ENCODE measurements at places on chromosomes 1 and 21. TPM values are rescaled to one million over a fixed set of nuclear protein-coding genes. Genes with fewer than 3 reads are reported as not detected.
A peak's percentile ranks its signal among the peaks of the same experiment; 100 is the strongest.

GRCh38 chr1:244414543-244414942 is 37.2 kb downstream of the ADSS2 start:
- DNase-seq = peak; percentile 68

DNA sequence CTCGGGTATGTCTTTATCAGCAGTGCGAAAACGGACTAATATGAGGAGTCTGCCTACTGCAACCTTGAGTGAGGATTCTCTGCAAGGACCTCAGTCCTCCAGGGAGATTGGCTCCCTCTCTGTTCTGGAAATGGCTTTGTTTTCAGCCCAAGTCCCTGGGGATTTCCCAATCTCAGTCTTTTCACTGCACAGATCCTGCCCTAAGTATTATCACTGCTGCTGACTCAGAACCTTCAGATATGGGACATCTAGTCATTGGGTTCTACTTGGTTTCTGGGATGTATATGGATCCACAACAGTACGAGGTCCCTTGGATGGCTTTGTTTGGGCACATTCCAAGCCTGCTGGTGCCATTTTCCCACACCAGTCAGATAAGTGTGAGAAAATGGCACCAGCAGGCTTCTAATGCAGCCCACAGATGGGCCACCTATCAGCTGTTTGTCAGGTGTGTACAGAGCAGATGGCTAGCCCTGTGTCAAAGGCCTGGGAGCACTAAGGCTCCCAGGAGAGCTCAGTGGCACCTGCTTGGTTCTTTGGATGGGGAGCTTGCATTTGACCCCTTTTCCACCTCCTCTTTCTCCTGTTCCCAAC is 27.4 kb downstream of the ELF3 start:
- DNase-seq = peak; percentile 80

Gene GPR157
- total RNA-seq = 4.6 TPM

Gene LSS
- 80.6 TPM for total RNA-seq

DNA sequence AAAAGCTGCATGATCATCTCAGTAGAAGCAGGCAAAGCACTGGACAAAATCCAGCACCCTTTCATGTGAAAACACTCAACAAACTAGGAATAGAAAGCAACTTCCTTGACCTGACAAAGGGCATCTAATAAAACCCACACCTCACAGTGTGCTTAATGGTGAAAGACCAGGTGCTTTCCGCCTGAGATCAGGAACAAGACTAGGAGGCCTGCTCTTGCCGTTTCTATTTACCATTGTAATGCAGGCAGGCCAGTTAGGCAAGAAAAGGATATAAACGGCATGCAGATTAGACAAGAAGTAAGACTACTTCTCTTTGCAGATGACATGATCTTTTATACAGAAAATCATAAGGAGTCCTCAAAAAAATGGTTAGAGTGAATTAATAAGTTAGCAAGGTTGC is 37.2 kb downstream of the SLC37A1 start:
- peak; percentile 31 for DNase-seq

DNA sequence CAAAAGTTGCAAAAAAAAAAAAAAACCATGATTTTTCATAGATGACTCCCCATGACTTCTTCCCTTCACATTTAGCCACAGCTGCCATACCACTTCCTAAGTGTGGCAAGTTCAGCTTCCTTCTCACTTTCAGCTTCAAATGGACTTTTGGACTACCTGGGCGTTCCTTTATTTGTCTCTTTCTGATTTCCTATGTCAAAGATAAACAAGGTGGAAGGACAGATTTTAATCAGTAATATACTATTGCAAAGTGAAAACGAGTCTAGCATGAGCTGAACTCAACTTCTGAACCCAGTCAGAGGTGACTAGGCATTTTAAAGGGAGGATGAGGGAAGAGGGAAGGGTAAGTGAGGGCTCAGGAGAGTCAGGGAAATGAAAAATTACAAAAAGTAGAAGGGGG is 14.4 kb upstream of the SCCPDH start:
- no peak for DNase-seq

- no peak for DNase-seq
These were observed 23.8 kb downstream of the RIMS3 start for GRCh38 chr1:40641601-40642242.

DNA sequence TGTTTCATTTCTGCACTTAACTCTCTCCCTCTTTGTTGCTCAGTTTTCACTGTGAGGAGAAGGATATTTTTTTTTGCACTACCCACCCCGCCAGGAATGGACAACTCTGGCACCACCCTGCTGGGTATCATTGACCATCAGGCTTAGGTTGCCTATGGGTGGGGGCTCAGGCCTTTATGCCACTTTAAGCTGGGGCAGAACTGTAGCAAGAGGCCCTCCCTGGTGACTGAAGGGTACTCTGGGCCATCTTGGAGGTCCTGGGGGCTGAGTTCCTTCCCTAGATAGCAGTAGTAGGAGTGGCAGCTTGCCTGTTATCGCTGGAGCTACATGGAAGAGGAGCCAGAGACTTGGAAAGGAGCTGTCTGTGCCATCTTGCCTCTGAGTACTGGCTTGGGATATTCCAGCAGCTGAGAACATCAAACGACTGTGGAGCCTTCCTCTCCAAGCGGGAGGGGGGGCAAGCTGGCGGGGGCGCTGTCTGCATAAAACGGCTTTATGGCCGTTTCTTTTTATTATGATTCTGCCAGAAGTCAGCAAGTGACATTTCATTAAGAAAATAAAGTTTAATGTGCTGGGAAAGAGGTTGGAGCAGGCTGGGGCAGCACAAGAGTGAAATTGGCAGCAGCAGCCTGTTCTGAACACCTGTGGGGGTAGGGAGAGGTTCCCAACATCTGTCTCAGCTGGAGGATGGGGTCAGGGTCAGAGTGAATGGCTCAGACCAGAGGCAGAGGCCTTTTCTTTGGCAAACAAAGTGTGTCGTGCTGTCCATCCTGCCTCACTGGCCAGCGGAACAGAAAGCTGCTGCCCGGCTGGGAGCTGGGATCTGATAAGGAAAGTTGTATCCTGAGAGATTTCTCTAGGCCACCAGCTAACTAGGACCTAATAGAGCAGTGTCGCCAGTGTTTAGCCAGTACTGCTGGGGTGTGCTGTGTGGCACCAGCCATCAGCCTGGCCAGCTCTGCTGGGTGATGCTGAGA is 32.9 kb downstream of the TMEM53 start:
- DNase-seq = no peak

Gene CALML6
- not detected for total RNA-seq

Gene ADAMTS1
- total RNA-seq = 130 TPM

GRCh38 chr1:159000625-159001024 is 9.1 kb upstream of the IFI16 start:
- peak; percentile 93 for DNase-seq

Gene RASAL2
- total RNA-seq = 11.3 TPM

- DNase-seq = no peak
These were observed 6.7 kb upstream of the PTGER3 start for GRCh38 chr1:71054281-71054731.

DNA sequence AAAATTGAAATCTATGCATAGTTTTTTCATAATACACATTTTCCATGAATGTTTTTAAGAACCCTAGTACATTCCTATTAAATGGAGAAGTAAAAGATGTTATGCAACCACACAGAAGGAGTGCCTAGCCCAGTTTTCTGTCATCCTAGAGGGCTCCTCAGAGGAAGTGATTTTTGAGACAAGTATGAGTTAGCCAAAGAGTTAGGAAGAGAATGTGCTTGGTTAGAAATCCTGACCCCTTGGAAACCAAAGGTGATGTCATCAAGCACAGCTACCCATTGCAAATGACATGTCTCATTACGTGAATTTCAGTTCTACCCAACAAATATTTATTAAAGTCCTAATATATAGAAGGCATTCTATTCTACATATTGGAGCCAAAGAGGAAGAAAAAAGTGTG is 88.9 kb upstream of the TNFSF4 start:
- no peak for DNase-seq

DNA sequence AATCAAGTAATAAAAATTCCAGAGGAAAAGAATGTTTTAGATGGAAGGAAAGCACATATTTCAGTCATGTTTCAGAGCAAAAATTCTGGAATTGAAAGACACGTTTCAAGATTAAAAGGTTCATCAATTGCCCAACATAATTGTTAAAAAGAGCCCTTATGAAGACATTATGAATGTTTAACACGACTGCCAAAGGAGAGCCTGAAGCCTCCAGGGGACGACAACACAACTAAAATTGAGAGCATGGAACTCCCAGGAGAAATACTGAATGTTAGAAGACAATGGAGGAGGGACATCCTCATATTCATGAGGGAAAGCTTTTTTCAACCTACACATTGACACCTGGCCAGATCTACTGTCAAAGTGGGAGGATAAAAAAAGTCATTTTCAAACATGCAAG is 16.0 kb downstream of the OR2T11 start:
- peak; percentile 52 for DNase-seq

DNA sequence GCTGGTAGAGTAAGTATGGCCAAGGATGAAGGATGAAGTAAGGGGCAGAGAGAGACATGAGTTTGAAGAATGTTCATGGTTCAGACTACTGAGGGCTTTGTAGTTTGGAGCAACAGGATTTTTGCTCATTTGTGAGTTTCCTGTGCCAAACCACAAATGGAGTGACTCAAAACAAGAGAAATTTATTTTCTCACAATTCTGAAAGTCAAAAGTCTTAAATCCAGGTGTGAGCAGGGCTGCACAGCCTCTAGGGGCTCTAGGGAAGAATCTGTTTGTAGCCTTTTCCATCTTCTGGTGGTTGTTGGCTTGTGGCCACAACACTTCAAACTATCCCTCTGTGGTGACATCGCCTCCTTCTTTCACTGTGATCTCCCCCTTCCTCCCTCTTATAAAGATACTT is 58.9 kb downstream of the RHOU start:
- no peak for DNase-seq

GRCh38 chr21:31509194-31510017 is 150.1 kb upstream of the SOD1 start:
- no peak for DNase-seq

Gene CAMSAP2
- 18.9 TPM for total RNA-seq

Gene RBM11
- total RNA-seq = 1.6 TPM

- DNase-seq = no peak
These were observed 62.2 kb upstream of the GRIK3 start for GRCh38 chr1:37096523-37096922.

DNA sequence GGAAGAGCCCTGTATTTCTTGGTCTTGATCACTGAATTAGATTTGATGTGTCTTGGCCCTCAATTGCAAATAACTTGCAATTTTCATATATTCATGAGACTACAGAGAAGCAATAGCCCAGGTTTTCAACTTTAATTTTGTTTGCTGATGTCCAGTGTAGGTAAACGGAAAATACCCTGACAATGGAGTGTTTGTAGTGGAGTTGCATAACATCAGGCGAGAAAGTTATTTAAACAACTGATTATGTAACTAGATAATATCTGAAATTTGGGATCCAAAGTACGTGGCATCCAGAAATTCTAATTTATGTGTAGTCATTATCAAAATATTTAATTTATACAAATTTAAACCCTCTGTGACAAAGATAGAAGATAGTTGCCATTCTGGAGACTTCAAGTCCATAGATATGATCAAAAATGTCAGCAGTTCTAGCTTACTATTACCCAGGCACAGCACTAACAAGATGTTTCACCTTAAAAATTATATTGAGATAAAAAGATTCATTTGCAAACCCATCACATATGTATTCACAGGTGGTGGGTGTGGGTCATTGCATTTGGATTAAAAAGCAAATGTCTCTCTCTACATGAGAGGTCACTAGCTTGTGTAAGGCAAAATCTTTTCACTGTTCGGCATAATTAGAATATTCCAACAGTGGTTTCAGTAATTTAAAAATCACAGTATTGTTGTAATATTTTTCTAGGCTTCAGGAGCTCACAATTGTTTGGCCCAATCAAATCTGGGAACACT is 150.7 kb downstream of the KCTD3 start:
- no peak for DNase-seq

DNA sequence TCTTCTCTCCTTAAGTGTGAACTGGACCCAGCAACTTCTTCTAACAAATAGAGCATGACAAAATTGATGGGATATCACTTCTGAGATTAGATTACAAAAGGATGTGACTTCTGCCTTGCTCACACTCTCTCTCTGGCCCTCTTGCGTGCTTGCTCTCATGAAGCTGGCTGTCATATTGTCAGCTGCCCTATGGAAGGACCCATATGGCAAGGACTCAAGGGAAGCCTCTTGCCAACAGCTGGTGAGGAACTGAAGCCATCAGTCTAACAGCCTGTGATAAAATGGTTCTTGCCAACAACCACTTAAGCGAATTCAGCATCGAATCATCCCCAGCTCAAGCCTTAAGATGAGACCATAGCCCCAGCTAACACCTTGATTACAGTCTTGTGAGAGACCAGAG is 4.8 kb upstream of the TLR5 start:
- DNase-seq = no peak

- DNase-seq = peak; percentile 92
These were observed 175.6 kb downstream of the NRIP1 start for GRCh38 chr21:14889080-14889810.

Gene INAVA
- total RNA-seq = 28.1 TPM

- peak; percentile 66 for DNase-seq
These were observed 74.6 kb downstream of the DNTTIP2 start for GRCh38 chr1:93804412-93804811.

Gene MTHFR
- total RNA-seq = 19.8 TPM

Gene GBP7
- total RNA-seq = not detected

GRCh38 chr1:43491061-43491460 is 37.3 kb upstream of the HYI start:
- peak; percentile 65 for DNase-seq

- peak; percentile 26 for DNase-seq
These were observed 31.6 kb upstream of the RPTN start for GRCh38 chr1:152190589-152190988.

Gene HOOK1
- total RNA-seq = 45.2 TPM

Gene TFF2
- not detected for total RNA-seq

DNA sequence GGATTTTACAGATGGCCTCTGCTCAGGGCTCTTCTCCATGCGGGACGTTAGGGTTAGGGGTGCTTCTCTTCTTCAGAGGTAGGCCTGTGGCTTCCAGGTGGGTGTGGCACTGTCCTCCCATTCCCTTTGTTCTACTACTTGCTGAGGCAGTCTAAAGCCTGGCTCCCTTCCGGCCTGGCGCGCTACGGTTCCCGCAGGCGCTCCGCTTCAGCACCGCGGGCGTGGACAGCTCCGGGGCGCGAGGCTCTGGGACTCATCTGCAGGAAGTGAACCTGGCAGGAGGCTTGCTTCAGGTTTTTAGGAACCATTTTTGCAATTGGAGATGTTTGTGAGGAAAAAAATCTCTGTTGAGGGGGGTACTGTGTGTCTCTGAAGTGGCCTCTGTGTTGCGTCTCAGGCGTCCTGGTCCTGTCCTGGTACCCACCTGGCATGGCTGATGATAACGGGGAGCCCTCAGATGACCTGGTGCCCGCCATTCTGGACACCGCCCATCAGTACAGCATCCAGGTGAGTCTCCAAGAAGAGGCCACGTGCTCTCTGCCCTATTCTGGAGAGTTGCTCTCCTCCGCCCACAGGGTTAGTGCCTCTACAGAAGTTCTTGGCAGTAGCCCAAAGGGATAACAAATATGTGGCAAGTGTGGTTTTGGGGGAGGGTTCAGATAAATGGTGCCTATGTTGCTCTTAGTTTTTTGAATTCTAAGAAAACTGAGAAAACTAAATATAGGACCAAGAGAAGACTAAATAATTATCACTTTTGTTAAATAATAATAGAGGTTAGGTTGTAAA is 1.9 kb downstream of the MANEAL start:
- DNase-seq = peak; percentile 13

Gene SUCO
- 75.5 TPM for total RNA-seq
